ENCODE measurements at places on chromosomes 2 and 18.
A peak's percentile ranks its signal among the peaks of the same experiment; 100 is the strongest.

DNA sequence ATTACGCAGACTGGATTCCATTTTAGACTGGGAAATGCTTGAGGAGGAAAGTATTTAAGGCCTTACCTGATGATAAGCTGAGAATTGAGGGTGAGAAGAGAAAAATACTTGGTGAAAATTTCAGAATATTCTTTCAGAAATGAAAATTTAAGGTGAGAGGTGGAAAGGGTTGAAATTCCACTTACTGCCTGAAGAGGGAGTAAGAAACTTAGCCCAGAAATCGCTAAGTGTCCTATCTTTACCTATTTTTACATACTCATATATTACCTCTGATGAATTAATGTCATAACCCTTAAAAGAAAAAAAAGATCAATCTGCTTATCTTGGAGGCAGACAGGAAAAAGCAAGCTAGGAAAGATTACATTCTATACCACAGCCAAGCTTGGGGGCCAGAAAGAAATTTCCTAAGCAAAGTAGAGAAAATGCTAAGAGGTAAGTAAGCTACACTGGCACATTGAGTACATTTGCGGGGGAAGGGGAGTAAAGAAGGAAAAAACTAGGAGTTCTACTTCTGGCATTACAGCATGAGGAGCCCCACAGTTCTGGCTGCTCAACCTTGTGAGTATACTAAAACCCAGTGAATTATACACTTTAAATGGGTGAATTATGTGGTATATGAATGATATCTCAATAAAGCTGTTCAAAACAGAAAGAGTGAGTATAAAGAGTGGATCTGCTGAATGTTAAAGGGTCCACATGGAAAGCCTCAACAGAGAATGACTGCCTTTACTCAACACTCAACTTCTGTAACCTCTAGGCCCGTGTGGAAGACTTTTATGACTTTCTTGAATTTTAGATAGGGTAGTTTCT lies 33.8 kb downstream of the SMC6 start:
- peak; percentile 1 for DNase-seq

DNA sequence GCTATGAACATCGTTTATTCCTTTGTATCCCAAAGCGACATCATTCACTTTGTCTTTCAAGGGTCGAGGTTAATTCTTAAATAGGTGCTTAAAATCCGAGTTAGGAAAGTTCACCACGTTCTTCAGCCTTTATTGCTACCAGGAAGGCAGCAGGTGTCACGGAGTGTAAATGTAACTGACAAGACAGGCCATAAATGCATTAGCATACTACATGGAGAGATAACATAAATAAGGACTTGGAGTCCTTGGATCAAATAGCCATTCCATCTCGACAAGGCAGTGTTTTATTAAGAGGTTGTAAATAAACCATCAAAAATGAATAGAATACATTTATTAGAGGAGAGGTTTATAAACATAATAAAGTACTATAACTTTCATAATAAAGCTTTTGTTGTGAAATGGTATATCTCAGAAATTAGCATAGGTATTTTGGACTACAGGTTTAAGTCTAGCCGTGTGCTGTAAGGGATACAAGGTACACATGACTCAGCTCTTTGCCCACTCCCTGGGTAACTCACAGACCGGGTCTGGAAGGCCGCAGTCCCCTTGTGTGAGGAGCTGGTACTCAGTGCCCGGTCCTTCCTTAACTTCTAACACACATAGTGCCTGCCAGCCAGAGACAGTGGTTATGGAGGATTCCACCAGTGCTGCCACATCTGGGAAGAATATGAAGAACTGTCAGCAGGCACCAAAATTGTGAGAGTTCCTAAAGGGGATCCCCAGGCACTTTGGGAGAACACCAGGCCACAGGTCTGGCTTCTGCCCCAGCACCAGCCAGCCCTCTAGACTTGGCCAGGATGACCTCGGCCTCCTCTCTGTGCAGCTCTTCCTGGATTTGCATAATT lies 29.4 kb downstream of the CAPN13 start:
- DNase-seq, result no peak

DNA sequence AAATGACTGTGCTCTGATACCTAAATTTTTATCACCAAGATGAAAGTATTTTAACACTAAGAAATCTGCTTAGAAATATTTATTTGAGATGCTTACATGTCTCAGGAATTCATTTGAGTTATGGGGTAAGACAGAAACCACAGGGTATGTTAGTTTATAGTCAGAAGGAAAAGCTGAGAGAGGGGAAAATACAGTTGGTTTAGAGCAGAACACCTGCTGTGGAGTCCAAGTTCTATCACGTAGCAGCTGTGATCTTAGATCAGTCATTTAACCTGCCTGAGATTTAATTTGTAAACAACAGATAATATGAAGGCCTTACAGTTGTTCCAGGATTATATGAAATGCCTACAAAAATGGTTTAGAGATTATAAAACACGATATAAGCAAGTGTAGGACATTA lies 29.0 kb downstream of the PDE6D start:
- DNase-seq, result no peak

GRCh38 chr2:210527286-210527685 lies 29.1 kb upstream of the CPS1 start:
- DNase-seq, result no peak

DNA sequence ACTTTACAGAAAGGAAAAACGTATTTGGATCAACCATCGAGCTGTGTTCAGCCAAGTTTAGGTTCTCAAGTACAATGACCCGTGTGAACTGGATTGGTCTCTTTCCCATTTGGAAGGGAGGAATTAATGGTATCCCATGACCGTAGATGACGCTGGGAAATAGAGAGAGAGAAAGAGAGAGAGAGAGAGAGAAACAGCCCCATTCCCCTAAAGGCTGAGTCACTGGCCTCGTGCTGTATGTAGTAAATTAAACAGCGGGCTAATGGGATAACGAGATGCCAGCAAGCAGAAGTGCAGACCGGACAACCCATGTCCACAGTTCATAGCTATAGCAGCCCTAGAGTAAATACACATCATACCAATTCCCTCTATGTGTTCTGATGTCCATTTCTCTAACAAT lies 99.6 kb downstream of the BCL11A start:
- no peak for DNase-seq

- no peak for DNase-seq
These were observed 328.3 kb downstream of the EPHA4 start for GRCh38 chr2:221243771-221244170.

DNA sequence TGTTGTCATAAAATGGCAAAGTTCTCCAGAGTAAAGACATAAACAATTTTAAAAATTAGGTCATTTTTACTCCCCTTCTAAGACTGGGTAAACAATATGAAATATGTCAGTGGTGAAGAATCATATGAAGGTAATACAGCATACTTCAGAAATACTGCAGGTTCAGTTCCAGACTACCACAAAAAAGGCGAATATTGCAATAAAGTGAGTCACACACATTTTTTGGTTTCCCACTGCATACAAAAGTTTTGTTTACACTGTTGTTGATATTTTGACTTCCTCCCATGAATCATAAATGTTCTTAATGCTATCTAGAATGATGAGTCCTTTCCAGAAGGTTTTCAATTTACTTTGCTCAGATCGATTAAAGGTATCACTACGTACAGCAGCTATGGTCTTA lies 73.5 kb downstream of the SMC6 start:
- DNase-seq, result peak; percentile 29

GRCh38 chr2:187574969-187575750 lies 20.9 kb upstream of the TFPI start:
- DNase-seq, result no peak

DNA sequence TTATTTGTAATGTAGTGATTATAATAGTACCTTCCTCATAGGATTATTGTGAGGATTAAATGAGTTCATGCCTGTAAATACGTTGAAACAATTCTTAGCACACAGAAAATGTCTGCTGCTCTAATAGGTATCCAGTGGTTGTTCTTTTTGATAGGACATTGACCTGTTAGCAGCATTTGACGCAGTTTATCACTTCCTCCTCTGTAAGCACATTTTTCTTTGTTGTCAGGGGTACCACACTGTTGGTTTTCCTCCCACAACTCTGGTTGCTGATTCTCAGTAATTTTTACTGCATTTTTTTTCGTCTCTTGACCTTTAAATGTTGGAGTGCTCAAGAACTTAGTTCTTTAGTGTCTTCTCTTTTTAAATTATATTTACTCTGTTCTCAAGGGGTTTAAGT lies 15.4 kb downstream of the PPM1B start:
- no peak for DNase-seq

- no peak for DNase-seq
These were observed 26.3 kb downstream of the PSME4 start for GRCh38 chr2:53944542-53944941.

- no peak for DNase-seq
These were observed 112.5 kb upstream of the SH3BP4 start for GRCh38 chr2:234839285-234839684.

DNA sequence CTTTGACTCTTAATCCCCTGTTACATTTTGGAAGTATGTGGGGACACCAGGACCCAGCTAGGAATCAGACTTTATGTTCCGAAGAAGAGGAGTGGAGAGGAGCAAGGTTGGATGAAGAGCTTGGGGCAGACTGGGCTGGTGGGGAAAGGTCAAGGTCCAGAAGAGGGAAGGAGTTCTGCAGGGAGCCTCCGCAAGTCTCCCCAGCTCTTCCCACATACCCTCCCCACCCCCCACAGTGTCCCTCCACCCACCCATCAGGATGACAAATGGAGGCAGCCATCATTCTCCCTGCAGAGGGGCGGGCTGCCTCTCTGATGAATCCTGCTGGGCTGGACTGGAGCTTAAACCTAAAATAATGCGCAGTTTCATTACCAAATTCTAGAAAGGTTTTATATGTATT lies 77.2 kb downstream of the ACKR3 start:
- no peak for DNase-seq

DNA sequence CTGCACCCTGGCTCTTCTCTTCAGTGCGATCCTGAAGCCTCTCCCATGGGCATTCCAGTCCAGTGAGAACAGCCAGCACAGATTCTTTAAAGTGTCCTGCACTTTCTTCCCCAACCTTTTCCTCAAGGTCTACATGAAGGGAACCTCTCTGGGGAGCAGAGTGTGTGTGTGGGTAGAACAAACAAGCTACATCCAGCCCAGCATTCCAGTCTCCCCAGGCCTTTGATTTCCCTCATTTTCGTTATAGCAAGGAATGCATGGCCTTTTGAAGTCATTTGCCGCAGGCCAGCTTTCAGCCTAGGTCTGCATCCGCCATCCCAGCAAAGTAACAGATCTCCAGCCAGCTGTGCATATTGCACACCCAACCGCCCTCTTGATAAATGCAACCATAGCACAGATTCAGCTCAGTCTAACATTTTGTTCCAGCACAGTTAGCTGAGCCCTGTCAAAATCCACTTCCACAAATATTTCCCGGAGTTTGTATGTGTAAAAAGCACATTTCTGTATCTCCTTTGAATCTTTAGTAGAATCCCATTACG lies 44.6 kb downstream of the CD8B2 start:
- DNase-seq, result no peak

DNA sequence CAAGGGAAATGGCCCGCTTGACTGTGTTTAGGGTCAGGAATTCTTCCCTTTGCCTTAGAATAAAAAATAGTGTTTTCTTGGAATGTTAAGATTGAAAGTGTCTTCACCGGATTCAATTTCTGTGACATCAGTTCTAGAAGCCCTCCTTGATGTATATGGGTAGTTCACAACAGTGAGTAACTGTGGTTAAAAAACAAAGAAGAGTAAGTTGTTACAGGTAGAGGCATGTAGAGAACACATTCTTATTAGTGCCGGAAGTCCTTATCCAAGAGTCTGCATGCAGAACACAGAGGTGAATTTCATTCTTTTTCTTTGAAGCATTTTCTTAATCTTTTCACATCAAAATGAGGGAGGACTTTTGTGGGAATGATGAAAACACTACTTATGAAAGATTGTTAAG lies 105.5 kb downstream of the FMNL2 start:
- peak; percentile 82 for DNase-seq

DNA sequence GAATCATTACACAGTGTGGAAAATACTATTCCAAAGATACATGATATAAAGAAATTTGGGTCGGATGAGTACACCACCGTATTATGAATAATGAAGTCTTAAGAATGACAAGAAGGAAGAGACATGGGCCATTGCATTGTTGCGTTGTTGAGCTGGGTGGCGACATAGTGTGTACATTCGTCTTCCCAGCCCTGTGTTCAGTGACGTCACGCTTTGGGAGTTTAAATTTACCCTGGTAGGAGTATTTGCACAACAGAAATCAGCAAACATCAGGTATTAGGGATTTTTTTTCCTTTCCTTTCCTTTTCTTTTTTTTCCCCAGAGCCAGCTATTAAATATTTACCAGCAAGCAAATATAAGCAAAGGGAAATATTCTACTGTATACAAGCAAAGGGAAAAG lies 347.2 kb upstream of the NETO1 start:
- no peak for DNase-seq

DNA sequence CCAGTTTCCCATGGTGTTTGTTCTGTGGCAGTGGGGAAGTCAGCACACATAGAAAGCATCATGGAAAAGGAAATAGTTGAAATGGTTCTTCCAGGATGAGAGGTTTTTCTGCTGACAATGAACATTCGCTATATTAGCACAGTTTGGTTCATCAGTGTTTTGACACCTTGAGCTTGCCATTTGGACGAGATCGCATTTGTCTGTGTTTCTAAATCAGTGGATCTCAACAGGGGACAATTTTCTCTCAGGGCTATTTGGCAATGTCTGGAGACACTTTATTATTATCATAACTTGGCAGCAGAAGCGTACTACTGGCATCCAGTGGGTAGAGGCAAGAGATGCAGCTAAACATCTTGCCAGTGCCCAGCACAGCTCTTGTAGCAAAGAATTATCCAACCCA lies 74.6 kb downstream of the CD8B2 start:
- no peak for DNase-seq

GRCh38 chr2:27029051-27029450 lies 3.7 kb upstream of the TMEM214 start:
- DNase-seq, result no peak

- no peak for DNase-seq
These were observed 10.7 kb upstream of the IAH1 start for GRCh38 chr2:9463698-9464034.

DNA sequence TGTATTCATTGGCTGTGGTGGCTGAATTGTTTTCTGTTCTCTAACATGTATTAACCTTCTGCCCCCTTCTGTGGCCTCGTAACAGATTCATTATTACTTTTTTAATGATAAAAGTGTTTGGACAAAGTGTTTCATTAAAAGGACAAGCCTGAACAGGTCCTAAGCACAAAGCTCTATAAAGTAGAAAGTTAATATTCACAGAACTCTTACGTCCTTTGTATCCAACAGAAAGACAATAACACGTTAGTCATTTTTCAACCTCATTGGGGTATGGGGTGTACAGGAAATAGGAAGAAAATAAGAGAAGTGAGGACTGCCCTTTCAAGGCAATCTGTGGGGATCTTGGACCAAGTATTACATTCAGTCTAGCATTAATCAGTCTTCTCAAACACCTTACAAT lies 105.5 kb upstream of the RGPD4 start:
- peak; percentile 18 for DNase-seq

- no peak for DNase-seq
These were observed 112.8 kb downstream of the NDUFA10 start for GRCh38 chr2:239912171-239912937.

GRCh38 chr2:145066151-145066661 lies 546.3 kb upstream of the ZEB2 start:
- no peak for DNase-seq

DNA sequence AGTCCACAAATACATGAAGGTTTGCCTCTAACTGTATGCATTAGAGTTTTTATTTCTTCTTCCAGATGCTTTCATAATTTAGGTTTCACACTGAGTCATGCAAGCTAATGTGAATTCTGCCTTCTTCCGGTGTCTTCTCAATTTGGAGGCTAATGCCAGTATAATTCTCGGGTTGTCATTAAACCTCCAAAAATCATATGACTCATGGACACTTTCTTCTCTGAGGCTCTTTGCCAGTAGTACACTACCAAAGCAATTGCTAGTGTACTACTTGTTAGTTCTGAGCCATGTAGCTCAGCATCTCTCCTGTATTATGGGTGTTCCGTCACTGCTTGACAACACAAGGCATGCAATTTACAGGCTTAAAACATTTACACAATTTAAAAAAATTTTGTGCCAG lies 137.1 kb downstream of the VWC2L start:
- DNase-seq, result peak; percentile 10

All from mammary epithelial cell (primary cell).